ENCODE measurements at places on chromosomes 4 and X.

DNA sequence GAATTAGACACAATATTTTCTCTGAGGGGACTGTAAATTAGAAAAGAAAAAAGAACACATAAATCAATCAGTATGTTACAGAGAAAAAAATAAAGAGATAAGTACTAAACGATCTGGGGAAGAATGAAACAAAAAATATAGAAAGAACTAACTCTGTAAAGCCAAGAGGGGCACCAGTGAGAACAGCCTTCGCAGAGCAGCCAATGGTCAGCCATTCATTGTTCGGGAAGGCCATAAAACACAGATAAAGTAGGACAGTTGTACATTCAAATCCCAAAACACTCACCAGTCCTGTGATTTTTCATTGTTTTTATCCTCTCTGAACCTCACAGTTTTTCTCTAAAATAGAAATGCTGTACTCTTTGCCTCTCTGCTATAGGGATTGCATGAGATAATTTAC, 127.9 kb downstream of the NEK1 start:
- DNase-seq = no peak

DNA sequence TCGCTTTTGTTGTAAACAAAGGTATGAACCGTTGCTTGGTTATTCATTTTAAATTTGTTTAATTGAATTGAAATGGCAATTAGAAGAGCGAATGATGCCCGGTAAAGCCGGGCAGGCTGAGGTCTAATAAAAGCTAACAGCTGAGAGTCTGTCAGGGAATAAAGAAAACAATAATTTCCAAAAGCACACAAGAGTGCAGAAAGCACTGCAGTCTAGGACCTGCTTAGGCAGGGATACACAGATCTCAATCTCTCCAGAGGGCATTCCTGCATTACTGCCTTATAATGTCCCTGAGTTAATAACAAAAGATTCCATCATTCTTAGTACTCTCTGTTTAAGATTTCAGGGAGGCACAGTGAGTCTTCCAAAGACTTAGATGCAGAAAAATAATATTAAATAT, 27.6 kb upstream of the EMCN start:
- DNase-seq = no peak

GRCh38 chrX:139086246-139086645, 374.7 kb upstream of the FGF13 start:
- DNase-seq = no peak

GRCh38 chr4:23969635-23970145, 79.8 kb upstream of the PPARGC1A start:
- no peak for DNase-seq

GRCh38 chr4:182421753-182422152, 178.6 kb downstream of the TENM3 start:
- no peak for DNase-seq

GRCh38 chrX:154409222-154409871, at the start of gene DNASE1L1:
TSS of gene DNASE1L1 (minus strand) at chrX:154409254. CDS start at chrX:154405568, 3,686 bp downstream.
- no peak for DNase-seq

DNA sequence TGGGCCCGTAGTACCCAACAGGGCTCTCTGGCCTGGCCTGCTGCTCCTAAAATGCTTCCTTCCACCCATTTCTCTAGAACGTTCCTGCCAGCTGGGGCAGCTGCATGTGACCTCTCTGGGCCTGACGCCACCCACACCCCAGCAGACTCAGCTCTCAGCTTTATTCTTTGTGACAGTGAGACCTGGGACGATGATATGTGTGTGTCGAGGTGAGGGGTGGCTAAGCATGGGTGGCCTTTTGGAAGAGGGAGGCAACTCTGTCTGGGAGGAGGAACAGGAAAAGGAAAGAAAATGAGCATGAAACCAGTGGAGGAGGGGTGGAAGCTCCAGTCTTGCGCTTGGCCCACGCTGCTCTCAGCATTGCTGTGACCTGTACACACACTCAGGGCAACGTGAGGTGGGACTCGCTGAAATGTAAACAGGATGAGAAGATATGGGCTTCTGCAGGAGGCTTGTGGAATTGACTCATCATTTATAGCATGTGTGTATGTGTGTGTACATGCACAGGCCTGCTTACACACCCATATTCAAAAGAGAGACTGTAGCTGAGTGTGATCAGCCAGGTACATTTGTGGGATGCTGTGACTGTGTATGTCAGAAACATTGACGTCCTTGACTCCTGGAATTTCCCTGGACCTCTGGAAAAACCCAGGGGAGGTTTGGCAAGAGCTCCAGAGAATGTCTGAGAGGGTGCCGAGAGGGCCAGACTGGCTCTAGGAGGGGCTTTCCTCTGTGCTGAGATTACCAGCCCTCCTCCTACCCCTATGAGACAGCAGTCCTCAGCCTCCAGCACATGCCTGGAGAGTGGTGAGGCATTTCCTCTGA, 137.9 kb downstream of the PJA1 start:
- DNase-seq = no peak

- DNase-seq = no peak
Measured at GRCh38 chr4:6378493-6379445, 93.6 kb downstream of the PPP2R2C start.

DNA sequence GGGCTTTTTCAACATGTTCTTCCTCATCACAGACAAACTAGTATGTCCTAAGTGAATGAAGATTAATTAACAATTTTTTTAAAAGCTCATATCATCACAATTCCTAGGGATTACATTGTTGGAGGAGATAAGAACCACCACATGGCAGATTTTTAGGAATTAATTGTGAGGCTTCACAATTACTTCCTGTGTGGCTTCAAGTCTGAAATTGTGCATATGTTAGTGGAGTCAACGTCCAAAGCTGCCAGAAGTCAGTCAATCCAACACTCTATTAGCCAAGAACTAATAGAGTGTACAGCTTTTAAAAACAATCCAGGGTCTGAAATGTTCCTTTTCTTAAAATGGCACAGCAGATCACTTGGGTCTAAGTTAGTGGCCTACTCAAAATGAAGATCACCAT, 49.3 kb upstream of the C1QTNF7 start:
- DNase-seq = no peak

DNA sequence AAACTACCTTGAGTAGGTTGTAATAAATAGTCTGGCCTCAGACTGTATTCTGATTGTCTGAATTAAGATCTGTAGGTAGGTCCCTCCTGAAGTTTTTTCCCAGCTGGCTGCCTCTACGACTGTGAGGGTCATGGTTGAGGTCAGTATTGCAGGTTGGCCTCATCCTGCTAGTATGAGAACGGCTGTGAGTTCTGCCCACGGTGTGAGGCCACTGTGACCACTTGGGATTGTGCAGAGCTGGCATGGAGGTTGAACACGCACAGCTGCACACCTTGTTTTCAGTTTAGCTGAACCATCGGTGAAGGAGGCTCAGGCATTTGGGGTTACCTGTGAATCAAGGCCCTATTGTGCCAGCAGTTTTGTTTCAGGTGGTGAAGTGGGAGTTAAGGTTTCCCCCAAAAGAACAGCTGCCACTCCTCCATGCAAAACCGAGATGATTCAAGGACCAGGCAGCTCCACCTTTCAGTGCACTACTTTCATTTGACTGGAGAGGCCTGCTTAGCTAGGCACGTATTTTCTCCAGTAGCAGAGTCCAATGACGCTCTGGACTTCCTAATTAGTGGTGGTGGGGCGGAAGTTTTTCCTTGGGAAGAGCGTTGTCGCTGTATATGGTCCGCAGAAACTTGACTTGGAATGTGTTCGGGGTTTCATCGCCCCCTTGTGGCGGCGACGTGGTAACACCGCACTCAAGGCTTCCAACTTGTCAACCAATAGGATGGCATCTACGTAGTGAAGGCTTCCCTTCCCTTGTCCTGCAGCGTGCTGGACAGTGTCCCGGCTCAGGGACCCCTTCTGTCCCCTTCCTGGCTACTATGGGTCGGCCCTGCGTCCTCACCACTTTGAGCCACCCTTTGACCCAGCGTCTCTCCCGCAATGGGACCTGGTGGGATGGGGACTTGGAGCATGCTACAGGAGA, 13.8 kb downstream of the CMC4 start:
- no peak for DNase-seq

DNA sequence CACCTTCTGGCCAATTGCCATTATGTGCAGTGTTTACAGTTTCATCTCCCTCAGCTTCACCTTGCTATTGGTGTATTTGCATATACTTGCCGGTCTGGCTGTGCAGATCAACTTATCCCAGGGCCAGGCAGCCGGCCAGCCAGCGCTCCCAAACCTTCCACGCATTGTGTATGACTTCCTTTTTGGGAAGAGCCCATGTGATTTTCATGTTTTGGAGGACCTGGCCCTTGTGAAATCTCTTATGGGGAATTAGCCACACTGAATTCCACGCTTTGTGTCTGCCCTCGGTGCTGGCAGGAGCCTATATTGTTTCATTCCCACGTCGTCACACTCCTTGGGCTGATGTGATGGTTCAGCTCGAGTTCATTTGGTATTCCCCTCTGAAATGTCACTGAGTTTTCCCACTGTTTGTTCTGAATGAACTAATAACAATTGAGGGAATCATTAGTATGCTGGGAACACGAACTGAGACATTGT, 6.0 kb upstream of the PDLIM3 start:
- DNase-seq = no peak

- DNase-seq = no peak
Measured at GRCh38 chr4:125833-126232, 1.5 kb downstream of the ZNF718 start.

- DNase-seq = no peak
Measured at GRCh38 chr4:39682138-39682537, 15.8 kb upstream of the UBE2K start.

GRCh38 chrX:30065226-30065625, 150.1 kb upstream of the MAGEB2 start:
- DNase-seq = no peak

DNA sequence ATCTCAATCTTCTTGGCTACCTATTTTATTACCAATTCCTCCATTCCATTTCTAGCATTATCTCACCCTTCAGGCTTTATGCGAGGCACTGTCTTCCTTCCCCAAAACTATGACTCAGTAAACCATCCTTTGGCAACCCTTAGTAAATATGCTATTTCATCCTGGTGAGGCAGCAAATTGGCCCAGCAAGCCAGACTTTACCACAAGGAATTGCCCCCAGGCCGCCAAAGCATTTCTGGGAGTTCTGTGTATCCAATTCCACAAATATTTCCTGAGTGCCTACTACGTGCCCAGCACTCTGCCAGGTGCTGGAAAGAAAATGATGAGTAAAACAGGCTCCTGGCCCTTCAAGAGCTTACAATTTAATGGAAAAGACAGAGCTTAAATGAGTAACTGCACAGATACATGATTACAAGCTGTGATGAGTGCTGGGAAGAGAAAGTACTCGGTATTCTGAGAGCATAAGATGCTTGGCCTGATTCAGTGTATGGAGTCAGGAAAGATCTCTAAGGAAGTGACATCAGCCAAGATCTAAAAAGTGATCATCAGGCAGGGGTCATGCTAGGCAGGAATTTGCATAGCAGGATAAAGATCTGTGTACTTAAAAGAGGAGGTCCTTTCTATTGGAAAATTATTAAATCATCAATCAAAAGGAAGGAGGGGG, 193.8 kb downstream of the ADAMTS3 start:
- DNase-seq = peak; percentile 55

- DNase-seq = no peak
Measured at GRCh38 chr4:165031436-165032211, at the start of gene TRIM60. TSS of gene TRIM60 (plus strand) at chr4:165031999. CDS start at chr4:165040073, 8,074 bp downstream.

DNA sequence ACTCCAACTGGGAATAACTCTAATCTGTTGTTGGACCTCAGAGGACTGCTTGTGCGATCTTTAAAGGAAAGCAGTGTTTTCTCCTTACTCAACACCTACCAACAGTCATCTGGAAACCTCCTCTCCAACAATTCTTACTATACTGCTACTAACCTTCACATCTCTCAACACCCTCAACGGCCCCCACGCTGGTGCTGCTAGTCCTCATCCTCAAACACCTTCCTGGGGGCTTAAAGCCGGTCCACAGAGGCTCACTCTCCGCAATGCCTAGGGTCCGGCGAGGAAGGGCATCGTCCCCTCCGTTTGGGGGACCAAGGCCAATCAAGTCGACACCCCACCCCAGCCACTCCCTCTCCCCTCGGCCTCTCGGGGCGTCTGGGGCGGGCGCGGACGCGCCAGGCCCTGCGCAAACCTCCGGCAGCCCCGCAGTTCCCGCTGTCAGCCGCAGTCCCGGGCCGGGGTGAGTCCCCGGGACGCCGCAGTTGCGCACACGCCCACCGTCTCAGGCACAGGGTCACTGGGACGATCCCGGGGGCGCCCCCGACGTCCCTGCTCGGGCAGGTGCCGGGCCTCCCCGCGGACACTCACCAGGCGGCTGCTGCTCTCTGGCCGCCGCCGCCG, 418 bp downstream of the TAB3 start:
- no peak for DNase-seq

- DNase-seq = no peak
Measured at GRCh38 chr4:146654687-146655520, 16.2 kb downstream of the POU4F2 start.

DNA sequence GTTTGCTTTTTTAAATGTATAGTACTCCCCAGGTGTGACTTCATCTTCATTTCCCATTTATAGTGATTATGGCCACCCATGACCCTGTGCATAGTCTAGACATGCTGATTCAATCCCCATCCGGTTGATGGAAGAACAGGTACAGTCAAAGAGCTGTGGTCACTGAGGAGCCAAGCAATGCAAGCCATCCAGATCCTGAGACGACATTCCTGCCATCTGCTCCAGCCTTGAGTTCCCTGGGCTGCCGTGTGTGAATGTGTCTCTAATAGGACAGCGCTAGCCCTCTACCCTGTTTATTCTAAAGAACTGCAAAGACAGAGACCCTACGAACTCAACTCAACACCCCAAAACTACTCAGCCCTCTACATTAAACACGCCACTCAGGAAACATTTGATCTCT, 1.7 kb downstream of the KCNIP4 start:
- DNase-seq = no peak

DNA sequence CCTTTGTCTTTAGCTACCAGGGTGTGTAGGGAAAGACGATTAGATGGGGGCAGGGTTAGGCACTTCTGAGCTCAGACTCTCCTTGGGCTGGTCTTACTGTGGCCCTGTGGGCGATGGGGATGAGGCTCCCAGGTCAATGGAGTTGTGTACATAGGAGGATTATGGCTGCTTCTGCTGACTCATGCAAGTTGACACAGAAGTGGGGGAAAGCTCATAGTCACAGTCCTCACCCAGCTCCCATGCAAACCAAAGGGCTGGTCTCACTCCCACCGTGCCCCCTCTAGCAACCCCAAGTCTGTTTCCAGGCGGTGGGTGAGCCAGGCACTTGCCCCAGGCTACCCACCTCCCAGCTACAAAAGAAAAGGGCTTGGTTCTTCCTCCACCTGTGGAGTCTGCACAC, 24.4 kb upstream of the VSIG4 start:
- no peak for DNase-seq

GRCh38 chr4:102338405-102338804, 6.9 kb downstream of the SLC39A8 start:
- DNase-seq = no peak

- DNase-seq = no peak
Measured at GRCh38 chrX:105872941-105873340, 50.6 kb downstream of the NRK start.

GRCh38 chr4:137635108-137635507, 102.8 kb upstream of the PCDH18 start:
- DNase-seq = no peak

- DNase-seq = no peak
Measured at GRCh38 chrX:3320471-3321046, 25.9 kb downstream of the MXRA5 start.

Measured in AG04449 (cell line).